ENCODE measurements at places on chromosomes 1 and 21.
A peak's percentile ranks its signal among the peaks of the same experiment; 100 is the strongest.

DNA sequence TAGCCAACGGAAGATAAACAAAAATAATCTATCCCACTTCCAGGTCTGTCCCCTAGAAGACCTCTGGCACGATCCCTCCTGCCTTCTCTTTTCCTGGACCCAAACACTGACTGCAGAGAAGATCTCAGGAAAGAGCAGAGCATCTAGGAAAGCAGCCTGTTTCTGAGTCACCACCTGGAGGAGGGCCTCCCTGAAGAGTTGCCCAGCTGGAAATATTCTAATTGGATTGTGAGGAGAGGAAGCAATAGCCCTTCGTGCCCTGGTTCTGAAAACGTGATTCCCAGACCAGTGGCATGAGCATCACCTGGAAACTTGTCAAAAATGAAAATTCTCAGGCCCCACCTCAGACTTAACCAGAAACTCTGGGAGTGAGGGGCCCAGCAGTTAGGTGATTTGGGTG is 411.1 kb downstream of the SETD4 start:
- DNase-seq: no peak

DNA sequence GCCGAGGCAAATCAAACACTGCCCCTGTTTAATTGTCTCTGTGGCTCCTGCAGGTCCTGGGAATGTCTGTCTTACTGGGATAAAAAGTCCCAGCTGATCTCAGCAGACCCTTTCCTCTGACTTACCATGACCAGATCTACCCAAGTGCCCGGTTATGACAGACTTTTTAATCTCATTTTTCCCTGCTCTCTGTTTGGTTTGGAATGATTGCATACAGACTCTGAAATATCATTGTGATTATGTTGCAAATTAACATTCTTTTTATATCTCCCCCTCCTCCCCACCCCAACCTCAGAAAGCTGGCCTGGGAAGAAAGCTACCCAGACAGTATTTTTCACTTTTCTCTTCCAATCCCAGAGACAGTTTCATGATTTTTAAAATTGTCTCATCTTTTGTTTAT is 16.3 kb downstream of the RAB7B start:
- no peak for DNase-seq

- no peak for DNase-seq
Observed at GRCh38 chr1:147129116-147129873, 43.0 kb downstream of the PRKAB2 start.

DNA sequence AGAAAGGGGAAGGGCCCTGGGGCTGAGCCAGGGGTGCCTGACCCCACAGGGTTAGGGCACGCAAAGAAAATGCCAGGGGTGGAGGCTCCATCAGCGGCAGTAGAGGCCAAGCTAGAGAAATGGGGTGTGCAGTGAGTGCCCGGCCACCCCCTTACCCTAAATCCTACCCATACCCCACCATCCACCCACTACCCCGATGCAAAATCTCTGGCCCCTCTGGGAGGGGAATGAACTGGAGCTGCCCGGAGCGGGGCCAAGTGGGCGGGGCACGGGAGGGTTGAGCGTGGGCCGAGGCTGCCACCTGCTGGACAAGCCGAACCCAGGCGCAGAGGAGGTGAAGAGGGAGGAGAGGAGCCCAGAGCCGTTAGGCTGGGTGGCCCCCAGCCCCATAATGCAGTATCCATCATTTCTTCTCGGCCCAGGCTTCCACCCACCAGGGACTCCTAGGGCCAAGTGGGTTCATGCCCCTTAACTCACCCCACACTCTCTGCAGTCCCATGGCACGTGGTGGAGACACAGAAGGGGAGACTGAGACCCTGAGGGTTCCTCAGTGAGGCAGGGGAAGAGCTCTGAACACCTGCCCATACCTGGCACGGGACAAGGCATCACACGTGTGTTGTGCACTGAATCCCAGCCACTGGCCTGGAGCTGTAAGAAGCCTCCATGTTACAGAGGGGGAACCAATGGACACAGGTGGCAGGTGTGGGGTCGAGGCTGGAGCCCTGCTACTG is 1.4 kb upstream of the C1QC start:
- DNase-seq: peak; percentile 48

DNA sequence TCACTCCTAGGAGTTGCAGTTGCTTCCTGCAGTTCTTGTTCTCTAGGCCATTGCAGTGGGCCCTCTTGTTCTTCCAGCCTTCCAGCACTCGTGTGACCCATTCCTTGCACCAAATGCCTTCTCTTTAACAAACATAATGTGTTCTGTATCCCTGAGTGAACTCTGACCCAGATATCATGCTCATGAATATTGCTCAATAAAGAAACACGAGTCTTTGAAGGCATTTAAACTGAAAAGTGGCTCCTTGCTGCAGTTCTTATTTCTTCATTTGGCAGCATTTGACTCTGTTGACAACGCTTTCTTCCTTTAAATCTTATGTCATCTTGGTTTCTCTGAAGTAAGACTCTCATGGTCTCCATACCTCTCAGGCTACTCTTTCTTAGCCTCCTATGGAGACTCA is 100.7 kb upstream of the PDE4B start:
- no peak for DNase-seq

GRCh38 chr1:65421351-65422025 is 1.0 kb downstream of the LEPR start:
- DNase-seq: peak; percentile 70

Measured in hematopoietic multipotent progenitor cell treated with erythropoietin and hydrocortisone succinate and interleukin-3 and kit ligand, for 8 days (in vitro differentiated cells).